Skeletal muscle cell (primary cell): ENCODE measurements at places on chromosomes 7 and 10.
A peak's percentile ranks its signal among the peaks of the same experiment; 100 is the strongest.

DNA sequence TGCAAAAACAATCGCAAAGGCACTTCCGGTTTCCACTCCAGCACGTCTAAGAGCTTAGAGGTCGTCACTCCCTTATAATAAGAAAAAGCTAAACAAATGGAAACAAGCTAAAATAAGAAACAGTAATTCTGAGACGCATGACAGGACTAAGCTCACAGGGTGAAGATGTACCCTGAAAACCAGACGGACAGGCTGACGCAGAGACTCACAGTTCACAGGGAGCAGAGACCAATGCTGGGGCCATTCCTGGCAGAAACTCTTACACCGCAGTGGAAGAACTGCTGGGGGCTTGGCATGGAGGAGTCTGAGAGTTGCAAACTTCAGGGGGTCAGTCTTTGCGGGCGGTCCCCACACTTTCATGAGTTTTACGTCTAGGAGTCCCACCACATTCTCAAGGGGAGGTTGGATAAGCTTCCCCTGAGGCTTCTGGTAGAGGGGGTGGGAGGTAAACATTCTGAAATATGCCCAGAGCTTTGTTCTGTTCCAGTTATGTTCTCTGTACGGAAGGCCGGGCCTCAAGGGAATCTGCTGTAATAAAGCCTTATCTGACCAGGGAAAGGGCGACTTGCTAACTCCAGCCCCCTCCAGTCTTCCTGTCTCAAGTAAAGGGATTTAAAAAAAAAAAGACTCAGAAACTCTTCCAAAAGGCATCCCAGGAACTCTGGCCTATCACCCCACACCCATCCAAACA lies 47.8 kb downstream of the BRI3 start:
- DNase-seq = no peak

GRCh38 chr7:122199171-122199570 lies 55.1 kb upstream of the AASS start:
- DNase-seq = no peak

- DNase-seq = no peak
Observed at GRCh38 chr10:86657011-86657395, 2.7 kb downstream of the OPN4 start.

GRCh38 chr7:92161271-92161670 lies 17.7 kb downstream of the LRRD1 start:
- no peak for DNase-seq

GRCh38 chr10:119546009-119546408 lies 3.5 kb upstream of the RGS10 start:
- no peak for DNase-seq

GRCh38 chr10:119029613-119030420 lies at the start of gene NANOS1:
Gene NANOS1, plus strand, starts transcription at chr10:119029714. Its CDS starts 88 bp downstream, at chr10:119029802.
- no peak for DNase-seq

DNA sequence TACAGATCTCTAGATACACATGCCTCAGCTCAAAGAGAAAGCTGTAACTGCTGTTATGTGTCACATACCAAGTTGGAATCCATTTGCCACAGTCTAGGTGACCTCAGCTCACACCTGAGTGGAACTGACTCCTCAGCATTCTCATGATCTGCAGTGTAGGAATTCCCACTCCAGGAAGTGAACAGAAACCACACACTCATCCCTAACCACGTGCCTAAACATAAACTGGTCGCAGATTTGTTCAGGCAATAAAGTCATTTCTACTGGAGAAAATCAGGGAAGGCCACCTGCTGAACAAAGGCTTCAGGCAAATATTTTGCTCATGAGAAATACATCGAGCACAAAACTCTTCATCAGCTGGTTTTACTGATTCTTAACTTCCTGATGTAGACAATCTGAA lies 23.0 kb upstream of the ZMYND11 start:
- no peak for DNase-seq

- DNase-seq = no peak
Observed at GRCh38 chr7:151484971-151485707, 34.6 kb downstream of the RHEB start.

GRCh38 chr10:96705134-96705533 lies 15.2 kb downstream of the PIK3AP1 start:
- no peak for DNase-seq

GRCh38 chr7:29300026-29300480 lies 105.5 kb downstream of the CHN2 start:
- no peak for DNase-seq

DNA sequence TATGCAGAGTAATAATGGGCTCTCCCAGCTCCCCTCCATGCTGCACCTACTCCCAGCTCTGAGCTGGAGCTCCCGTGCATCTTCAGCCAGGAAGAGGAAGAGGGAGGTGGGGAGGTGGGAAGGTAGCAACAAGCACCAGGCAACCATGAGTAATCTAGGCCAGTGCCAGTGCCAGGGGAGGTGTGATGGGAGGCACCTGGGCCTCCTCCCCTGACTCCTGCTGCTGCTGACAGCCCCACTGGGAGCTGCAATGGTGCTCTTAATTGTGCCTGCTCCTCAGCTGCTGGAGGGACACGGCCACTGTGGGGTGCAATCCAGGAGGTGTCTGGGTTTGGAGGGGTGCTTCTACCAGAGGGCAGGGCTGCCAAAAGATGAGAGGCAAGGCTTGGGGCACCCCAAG lies 243.0 kb downstream of the PLXNA4 start:
- DNase-seq = no peak

DNA sequence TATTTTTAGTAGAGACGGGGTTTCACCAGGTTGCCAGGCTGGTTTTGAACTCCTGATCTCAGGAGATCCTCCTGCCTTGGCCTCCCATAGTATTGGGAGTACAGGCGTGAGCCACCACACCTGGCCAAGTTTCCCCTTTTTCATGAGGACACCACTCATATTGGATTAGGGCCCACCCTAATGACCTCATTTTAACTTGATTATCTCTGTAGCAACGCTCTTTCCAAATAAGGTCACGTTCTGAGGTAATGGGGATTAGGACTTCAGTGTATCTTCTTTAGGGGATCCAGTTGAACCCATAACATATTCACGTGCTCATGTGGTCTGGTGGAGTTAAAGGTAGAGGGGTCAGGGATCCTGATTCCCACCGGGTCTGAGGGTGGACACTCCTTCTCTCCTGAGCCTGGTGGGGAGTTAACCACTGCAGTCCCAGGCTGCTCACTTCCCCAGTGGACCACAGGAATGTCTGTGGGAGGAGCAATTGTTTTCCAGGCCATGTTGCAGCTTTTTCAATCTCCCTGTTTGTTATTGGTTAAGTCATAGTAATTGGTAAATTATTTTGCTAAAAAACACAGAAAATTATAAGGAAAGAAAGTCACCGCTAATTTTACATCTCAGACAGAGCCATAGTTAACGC lies 130.5 kb downstream of the GRK5 start:
- no peak for DNase-seq

DNA sequence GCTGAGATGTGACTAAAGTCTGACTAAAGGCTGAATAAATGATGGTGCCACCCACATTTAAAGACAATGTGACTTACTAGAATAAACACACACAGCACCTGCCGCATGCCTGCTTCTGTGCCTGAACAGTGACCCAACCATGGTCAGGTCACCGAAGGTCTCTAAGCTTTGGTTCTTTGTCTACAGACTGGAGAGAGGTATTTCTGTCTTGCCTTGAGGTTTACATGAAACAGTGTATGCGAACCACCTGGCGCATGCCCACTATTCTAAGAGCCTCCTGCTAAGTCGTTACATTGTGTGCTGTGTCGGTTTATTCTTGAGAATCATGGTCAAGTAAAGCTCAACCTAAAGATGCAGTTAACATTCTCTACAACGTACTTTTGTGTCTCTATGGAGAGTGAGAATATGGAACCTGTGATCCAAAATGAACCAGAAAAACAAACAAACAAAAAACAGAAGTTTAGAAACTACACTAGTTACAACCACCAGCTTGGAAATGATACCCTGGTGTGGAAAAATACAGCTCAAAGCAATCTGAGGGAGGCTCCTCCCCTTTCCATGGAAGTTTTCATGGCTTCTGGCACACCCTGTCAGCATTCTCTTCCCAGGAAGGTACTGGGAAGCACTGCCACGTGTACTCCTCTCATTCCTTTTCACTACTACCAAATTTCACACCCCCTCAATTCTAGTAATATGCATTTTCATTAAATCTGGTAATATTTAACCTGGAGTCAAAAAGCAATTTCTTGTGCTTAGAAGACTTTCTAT lies 40.0 kb downstream of the VOPP1 start:
- no peak for DNase-seq

DNA sequence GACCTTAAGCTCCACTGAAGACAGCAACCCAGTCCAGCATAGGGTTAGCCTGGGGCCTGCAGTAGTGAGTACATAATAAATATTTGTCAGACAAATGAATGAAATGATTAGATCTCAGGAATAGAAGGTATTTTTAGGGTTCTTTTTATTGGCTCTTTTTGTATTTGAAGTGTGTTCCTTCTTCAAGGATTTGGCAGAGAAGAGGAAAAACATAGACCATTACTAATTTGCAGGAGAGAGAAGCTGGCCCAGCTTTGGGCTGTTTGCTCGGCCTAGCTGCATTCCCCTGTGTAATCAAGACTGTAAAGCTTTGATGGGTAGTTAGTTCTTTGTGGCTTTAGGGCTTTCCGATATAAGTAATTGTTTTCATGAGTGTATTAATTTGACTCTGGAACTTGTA lies 64.2 kb downstream of the CNNM2 start:
- DNase-seq = no peak

GRCh38 chr7:65219623-65220022 lies 154.0 kb upstream of the ZNF92 start:
- no peak for DNase-seq

DNA sequence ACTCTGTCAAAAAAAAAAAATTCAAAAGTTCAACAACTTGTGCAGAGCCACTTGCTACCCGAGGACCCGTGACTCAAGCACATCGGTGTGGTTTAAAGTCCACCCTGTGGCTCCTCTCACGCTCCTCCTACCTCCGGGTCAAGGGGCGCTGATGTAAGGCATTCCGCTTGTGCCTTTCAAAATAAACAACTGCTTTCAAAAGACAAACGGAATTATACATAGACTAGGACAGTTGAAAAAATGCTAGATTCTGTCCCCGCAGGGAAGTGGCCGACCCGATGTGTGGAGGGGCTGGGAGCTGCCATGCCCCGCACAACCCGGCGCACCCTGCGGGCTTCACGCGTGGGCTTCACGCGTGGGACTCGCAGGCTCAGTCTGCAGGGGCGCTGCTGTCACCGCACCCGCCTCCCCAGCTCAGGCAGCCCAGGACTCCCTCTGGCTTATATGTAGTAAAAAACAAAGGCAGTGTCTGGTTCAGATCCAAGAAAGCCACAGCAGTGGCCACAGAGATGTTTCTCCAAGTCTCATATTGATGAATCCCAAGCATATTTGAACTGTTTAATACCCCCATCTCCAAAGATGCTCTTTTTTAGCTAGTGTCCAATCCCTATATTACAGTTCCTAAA lies 239.7 kb upstream of the INHBA start:
- no peak for DNase-seq

DNA sequence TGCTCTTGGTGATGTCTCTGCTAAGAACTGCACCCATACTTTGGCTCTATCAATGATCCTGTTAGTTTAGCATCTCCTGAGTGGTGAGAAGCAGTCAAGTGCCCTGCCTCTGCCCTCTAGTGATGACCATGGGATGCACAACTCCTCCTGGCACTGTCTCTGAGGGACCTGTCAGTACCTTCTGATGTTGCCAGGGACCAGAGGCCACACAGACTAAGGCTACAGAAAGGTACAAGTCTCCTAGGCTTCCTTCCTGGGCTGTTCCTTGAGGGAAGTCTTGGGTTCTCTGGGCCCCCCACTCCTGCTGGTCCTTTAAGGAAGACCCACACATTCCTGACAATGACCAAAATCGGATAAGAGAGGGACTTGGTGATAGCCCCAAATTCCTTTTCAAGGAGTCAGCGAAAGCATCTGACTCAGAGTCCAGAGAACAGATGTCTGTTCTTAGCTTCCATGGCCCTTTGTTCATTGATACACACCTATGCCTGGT lies 15.3 kb downstream of the NKX2-3 start:
- no peak for DNase-seq

DNA sequence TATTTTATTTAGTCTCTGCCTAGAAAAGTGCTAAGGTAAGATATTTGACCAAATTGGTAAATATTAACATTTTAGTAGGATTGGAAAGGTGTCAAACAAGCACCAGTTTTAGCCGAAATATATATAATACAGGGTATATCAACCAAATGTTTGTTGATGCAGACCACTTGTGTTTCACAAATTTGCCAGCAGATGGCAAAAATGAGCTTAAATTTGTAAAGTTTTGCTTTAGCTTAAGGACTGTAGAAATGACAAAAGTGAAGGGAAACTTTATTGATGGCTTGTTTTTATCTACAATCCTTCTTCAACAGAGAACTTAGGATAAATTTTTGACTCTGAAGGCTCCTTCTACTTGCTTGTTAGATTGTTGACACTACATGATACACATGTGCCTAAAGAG lies 4.8 kb upstream of the POLR1F start:
- no peak for DNase-seq

GRCh38 chr7:124836173-124836572 lies 70.6 kb upstream of the GPR37 start:
- no peak for DNase-seq

- peak; percentile 19 for DNase-seq
Observed at GRCh38 chr7:17274551-17275245, 23.8 kb upstream of the AHR start.

GRCh38 chr7:65938336-65938895 lies 43.6 kb downstream of the GUSB start:
- DNase-seq = no peak

DNA sequence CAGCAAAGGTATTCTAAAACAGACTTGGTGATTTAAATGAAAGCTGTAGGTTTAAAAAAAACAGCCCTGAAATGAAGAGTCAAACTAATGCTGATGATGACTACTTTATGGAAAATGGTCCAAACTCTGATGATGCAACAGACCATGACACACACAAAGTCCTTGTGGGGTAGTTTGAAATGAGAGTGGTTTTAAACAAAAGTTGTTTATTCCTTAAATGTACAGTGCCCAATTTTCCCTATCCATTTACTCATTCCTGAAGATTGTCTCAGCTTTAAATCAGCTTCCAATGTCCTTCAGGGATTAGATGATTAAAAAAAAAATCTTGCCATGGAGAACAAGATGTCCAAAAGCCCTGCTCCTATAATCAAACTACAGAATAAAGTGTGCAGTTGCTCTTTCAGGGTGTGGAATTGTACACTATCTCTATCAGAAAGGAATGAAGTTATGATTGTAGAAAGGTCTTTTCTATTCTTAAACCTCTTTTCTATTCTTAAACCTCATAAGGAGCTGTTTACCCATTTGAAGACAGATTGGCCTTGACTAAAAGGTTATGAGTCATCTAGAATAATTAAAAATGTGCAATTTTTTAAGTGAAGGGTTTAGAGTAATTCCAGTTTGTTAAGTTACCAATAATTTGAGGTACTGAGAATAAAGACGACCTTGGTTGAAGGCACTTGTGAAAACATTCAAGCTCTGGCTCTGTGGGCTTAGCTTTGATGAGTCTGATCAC lies 70.2 kb upstream of the ITGA8 start:
- peak; percentile 82 for DNase-seq

- no peak for DNase-seq
Observed at GRCh38 chr10:35336921-35337823, 863 bp downstream of the CCNY start.

- no peak for DNase-seq
Observed at GRCh38 chr10:125711110-125711750, 8.3 kb upstream of the EDRF1 start.

GRCh38 chr7:91691865-91692264 lies 188.6 kb downstream of the MTERF1 start:
- no peak for DNase-seq
